Stimulated activated CD8-positive, alpha-beta memory T cell treated with anti-CD3 and anti-CD28 coated beads, Interleukin-15, amount 100 ng/mL, for 4 hours (primary cell): ENCODE measurements at places on chromosomes 16 and 17.

GRCh38 chr16:57611706-57612105, 16.7 kb upstream of the ADGRG1 start:
- no peak for DNase-seq

DNA sequence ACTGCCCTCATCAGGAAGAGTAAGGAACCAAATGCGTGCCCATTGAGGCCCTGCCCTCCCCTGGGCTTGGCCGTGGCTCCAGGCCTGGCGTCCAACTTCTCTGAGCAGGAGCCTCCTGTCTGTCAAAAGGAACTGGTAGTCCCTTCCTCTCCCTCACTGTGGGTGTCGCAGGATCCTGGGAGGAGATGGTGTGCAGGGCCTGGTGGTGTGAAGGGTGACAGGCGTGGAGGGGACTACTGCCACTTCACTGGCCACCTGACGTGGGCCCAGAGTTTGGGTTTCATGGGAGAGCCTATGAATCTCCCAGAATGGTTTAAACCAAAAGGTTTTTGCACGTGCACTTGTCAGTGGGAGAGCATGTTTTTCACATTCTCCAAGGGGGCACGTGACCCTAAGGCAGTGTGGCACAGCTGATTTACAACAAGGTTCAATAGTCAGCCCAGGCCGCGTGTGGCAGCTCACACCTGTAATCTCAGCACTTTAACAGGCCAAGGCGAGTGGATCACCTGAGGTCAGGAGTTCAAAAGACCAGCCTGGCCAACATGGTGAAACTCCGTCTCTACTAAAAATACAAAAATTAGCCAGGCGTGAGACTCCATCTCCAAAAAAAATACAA, 12.5 kb downstream of the ARL2BP start:
- DNase-seq = no peak

DNA sequence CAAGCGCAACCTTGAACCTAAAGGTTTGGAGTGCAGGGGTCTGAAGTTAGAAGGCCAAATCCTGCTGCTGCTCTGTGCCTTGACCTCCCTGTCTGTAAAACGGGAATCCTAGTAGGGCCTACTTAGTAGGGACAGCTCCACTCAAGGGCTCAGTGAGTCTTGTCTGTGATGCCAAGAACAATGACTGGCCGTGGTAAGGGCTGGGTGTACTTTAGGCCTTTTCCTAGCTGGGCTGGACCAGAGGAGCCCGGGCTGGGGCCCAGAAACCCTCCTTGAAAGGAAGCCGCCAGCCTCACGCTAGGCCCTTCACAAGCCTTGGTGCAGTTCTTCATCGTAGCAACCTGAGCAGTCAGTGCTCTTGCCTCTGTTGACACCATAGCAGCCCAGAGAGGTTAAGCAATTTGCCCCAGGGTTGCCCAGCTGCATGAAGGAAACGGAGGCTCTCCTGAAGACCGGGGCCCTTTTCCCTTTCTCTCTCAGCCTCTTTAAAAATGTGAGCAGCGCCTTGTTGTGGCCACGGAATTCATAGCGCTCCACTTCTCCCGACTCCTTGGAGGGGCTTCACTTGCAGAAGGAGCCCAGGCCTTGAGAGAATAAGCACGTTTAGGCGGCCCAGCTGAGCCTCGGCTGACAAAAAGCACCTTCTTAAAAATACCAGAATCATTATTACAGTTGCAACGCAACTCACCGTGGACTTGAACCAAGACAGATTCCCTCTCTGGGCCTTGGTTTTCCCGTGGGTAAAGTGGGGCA, 4.4 kb downstream of the NECAB2 start:
- DNase-seq = no peak

DNA sequence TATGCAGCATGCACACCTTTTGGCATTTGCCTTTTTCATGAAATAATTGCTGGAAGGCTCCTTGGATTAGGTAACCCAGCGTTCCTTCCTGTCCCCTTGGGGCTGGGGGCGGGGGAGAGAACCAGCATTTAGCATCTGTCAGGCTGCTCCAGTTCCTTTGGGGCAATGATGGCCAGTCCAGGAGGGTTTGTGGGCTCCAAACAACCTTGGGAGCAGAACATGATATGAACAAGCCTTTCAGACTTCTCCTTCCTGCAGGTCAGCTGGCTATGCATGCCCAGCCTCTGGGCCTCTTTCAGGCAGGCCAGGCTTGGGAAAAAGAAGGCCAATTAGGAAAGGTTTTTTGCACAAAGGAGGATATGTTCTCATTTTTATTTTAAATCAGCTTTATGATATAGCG, 1.1 kb upstream of the SMTNL2 start:
- no peak for DNase-seq

DNA sequence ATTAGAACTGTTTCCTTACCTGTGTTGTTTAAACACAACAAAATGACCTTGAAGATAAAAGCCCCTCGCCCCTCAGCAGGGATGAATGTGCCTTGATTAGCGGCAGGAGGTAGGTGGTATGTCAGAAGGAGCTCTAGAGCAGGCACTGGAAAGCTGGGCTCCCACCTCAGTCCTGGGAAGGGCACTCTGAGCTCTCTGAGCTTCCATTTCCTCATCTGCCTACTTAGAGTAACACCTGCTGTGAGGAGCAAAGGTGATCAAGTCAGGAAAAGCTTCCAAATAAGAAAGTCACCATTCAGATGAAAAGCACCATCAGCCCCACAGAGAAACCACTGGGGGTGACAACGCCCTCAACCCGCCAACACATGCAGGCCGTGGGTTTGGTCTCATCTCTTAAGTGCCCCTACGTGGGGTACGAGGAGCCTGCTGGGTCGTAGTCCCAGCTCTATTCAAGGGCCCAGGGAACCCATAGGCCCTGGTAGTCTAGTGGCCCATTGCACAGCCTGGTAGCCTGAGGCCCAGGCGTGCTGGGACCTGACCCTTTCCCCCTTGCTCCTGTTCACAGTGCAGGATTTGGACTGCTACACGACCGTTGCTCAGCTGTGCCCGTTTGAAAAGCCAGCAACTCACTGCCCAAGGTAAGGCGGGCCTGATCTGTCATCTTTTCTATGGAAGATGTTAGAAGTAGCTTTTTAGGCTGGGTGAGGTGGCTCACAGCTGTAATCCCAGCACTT, 57.3 kb downstream of the CRISPLD2 start:
- DNase-seq = no peak

- no peak for DNase-seq
These were observed 19.7 kb downstream of the ST6GALNAC2 start for GRCh38 chr17:76565728-76566612.

GRCh38 chr17:57432507-57433277, 176.4 kb downstream of the MSI2 start:
- DNase-seq = no peak

DNA sequence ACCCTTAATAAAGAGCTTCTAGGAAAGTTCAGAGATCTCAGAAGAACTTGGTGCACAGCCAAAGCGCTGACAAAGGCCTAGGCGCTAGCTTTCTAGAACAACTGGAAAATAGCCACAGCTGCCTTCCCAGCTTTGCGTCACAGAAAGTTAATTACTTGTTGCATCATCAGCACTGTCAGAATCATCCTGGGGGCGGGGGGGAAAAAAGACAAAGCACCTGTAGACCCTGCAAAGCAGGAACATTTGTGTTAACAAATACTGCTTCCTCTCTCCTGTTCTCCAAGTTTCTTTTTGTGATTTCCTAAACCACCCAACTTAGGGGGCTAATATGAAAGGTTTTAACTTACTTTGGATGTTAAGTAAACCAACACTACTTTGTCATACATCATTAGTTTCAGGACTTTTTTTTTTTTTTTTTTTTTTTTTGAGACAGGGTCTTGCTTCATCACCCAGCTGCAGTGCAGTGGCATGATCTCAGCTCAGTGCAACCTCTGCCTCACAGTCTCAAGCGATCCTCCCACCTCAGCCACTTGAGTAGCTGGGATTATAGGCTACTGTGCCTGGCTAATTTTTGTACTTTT, 4.8 kb upstream of the AARSD1 start:
- DNase-seq = no peak

- DNase-seq = no peak
These were observed 12.8 kb downstream of the GOSR2 start for GRCh38 chr17:46935658-46936266.

GRCh38 chr16:1218061-1218929, 6.8 kb downstream of the TPSG1 start:
- no peak for DNase-seq

- DNase-seq = no peak
These were observed 917 bp downstream of the SPEM2 start for GRCh38 chr17:7426203-7426863.

GRCh38 chr16:83420206-83420760, 387.5 kb upstream of the HSBP1 start:
- DNase-seq = no peak

DNA sequence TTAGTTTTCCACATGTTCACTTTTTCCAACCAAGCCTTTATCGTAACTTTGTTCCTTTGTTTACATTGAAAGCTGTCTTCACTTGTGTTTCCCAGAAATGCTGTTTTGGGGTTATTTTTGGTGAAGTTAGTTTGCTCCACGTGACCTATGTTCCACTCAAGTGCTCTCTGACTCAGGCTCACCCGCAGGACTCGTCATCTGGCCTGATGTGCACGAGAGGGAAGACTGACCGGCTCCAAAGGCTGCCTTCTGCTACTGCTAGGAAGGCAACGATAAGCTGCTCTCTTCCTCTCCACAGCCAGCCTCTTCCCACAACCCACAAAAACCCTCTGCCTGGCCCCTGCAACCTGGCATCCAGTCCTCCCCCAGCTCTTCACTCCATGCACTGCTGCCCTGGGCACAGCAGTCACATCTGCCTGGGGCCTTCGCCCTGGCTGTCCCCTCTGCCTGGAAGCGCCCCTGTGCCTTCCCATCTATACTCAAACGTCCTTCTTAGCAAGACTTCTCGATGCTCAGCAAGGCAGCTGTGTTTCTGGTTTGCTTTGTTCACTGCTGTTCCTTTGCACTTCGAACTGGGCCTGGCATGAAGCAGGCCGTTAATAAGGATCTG, 28.0 kb downstream of the ZCCHC14 start:
- no peak for DNase-seq

GRCh38 chr17:10803350-10803749, 549 bp downstream of the TMEM238L start:
- no peak for DNase-seq

GRCh38 chr16:9013508-9013864, 49.8 kb upstream of the USP7 start:
- no peak for DNase-seq

DNA sequence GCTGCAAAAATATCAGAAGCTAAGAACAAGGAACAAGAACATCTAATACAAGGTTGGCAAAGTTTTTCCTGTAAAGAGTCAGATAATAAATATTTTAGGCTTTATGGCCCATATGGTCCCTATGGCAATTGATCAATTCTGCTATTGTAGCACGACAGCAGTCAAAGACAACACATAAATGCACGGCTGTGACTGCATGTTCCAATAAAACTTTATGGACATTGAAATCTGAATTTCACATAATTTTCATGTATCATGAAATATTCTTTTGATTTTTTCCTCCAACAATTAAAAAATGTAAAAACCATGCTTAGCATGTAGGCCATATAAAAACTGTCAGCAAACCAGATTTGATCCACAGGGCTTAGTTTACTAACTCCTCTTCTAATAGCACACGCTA, 10.5 kb upstream of the RNF43 start:
- no peak for DNase-seq

DNA sequence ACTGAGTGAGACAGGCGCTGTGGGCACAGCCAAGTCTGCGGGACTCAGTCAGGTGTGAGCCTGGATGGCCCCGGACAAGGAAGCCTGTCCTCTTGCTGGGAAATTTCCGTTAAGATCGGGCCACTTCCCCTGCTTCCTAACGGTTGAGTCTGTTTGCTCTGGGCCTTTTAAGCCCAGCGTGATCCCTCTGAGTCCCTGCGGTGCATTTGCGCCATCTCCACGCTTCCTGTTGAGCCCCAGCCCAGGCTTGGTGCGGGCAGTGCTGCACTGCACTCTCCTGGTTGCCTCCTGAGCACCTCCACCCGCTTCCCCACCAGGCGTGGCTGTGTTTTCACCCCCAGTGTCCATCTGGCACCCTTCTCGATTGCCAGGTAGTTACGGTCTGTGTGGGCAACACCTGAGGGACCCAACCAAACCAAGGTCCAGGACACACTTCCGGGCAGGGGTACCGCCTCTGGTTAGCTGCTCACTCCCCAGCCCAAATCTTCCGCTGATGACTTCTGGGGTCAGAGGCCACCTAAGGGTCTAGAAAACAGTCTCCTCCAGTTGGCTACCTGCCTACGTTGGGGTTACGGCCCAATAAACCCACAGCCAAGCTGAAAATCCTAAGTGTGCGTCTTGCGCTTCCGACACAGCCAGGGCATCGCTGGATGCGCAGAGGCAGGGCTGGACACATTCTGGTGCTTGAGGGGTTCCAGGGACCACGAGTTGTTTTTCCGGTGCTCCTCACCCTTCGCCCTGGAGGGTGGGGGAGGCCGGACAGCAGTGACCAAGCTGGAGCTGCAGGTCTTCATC, 1.4 kb upstream of the SLC25A10 start:
- DNase-seq = no peak

DNA sequence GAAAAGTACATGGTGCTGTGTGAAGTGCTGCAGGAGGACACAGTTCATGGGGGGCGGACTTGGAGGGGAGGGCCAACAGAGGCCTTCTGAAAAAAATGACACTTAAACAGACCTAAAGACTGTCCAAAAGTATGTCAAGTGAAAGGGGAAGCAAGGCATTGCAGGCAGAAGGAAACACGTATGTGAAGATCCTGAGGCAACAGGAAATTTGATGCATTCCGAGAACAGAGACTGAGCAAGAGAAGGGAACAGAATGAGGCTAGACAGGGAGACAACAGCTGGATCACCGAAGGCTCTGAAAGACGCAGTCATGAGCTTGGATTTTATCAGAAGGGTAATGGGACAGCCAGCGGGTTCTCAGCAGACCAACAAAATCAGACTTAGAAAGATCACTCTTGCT, 1.1 kb downstream of the IFT20 start:
- no peak for DNase-seq

GRCh38 chr17:82020572-82021106, 2.0 kb downstream of the CENPX start:
- no peak for DNase-seq

GRCh38 chr16:79163691-79164387, 436.7 kb downstream of the MAF start:
- DNase-seq = no peak

- DNase-seq = peak; percentile 31
These were observed 3.4 kb upstream of the HEXD start for GRCh38 chr17:82414548-82415281.

DNA sequence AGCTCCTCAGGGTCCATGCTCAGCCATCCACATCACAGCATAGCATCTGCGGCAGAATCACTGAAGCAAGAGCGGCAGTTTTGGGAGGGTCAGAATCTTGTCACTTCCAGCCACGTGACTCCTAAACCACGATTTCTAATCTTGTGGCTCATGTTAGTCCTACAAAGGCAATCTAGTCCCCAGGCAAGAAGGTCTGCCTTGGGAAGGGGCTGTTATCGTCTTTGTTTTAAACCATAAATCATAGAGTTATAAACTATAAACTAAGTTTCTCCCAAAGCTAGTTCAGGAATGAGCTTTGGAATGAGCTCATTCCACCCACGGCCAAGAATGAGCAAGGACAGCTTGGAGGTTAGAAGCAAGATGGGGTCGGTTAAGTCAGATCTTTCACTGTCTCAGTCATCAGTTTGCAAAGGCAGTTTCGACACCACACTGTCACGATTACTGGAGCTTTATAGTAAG, 20.8 kb upstream of the DNAH17 start:
- DNase-seq = no peak

GRCh38 chr16:5036228-5037156, 2.8 kb upstream of the NAGPA start:
- DNase-seq = no peak

GRCh38 chr17:45977976-45978626, 20.9 kb upstream of the STH start:
- DNase-seq = no peak

GRCh38 chr17:81537343-81537855, 9.2 kb downstream of the FSCN2 start:
- DNase-seq = no peak

GRCh38 chr17:75244133-75244866, 17.1 kb downstream of the GGA3 start:
- DNase-seq = no peak
